Fibroblast of lung (primary cell): ENCODE measurements at places on chromosomes 3 and 15. TPM values are rescaled to one million over a fixed set of nuclear protein-coding genes. Genes with fewer than 3 reads are reported as not detected.

- DNase-seq = no peak
These were observed 10.5 kb downstream of the ADAMTS7 start for GRCh38 chr15:78800806-78801205.

Gene PLSCR2
- 0.17 TPM in 1 of 2 replicates, not detected in the other for total RNA-seq

DNA sequence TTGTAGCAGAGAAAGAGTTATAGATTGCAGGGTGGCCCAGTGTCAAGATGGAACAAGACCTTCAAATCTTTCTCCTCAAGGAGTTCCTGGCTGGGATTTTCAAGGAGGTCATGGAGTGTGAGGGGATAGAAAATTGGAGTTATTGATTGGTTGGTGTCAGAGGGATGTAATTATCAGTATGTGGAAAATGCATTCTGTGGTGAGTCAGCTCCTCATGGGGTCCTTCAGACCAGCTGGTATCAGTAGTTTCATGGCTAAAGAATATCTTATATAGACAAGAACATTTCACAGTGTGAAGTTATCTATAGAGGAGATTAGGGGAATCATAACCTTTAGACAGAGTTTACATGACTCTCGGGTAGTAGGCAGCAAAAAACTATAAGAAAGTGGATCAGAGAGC is 1114.0 kb upstream of the GBE1 start:
- no peak for DNase-seq

Gene USP50
- 0.17 TPM in 1 of 2 replicates, not detected in the other for total RNA-seq
